ENCODE measurements at places on chromosomes 11 and 22.

DNA sequence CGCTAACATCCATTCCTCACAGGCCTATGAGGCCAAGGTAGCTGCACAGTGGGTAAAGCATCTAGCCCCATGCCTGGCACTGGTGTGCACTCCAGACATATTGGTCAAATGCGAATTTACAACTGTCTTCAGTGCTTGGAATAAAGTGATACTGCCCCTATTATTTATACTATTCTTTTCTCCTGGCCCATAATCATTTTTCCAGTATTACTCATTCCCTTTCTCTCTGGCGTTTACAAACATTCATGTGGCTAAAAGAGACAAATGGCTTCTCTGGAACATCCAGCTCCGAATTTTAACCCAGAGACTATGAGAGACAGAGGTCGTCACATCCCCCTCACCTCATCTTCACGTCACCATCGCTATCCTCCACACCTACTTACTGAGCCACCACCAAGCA is 87.2 kb upstream of the PITPNB start:
- peak; percentile 62 for DNase-seq

GRCh38 chr22:20135265-20135664 is 3.7 kb downstream of the ZDHHC8 start:
- DNase-seq, result no peak

DNA sequence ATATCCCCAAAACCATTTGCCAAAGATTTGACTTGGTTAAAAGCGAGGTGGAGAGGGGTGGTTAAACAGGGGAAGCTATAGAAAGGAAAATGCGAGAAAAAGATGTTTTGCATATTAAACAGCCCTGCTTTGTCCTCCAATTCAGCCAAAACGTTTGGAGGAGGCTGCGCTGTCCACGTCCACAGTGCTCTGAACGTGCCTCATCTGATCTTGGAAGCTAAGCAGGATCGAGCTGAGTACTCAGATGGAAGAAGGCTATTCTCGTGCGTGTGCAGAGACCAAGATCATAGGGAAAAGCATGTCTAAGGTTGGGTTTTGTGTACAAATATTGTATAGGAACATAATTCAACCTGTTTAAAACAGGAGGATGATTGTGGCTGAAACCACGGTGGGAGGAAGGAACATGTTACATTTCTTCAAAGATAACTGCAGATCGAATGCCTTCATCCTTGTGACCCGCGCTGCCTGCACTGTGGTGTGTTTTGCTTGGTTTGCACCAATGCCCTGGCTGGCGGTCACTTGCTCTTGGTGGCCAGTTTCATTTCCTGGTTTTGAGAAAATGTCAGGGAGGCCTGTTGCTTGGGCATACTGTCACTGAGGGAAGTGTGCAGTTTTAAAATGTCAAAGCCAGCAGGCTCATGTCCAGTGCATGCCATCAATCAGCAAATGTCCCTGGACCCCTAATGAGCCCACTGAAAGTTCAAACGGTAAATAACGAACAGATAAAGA is 40.4 kb downstream of the FLI1 start:
- DNase-seq, result no peak

GRCh38 chr11:95269036-95269819 is 38.2 kb upstream of the SESN3 start:
- no peak for DNase-seq

- no peak for DNase-seq
These were observed 554 bp upstream of the NRIP3 start for GRCh38 chr11:9004183-9004926.

GRCh38 chr11:77253690-77254089 is 47.8 kb downstream of the GDPD4 start:
- no peak for DNase-seq

DNA sequence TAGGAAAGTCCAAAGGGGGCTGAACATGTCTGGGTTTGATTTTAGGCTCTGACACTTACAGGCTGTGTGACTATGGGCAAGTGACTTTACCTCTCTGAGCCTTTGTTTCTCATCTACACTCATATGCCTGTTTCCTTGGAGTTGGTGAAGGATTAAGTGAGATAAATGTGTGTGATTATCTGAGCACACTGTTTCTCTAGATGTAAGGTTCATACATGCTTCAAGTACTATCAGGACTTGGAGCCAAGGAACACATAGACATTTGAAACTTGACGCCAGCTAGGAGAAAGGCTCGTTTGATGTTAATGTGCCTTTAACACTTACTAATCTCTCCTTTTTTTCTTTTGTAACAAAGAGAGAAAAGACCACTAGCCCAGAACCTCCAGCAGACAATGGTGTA is 9.7 kb downstream of the CRYBB1 start:
- no peak for DNase-seq

GRCh38 chr11:12029738-12030363 is 21.4 kb upstream of the DKK3 start:
- DNase-seq, result no peak

DNA sequence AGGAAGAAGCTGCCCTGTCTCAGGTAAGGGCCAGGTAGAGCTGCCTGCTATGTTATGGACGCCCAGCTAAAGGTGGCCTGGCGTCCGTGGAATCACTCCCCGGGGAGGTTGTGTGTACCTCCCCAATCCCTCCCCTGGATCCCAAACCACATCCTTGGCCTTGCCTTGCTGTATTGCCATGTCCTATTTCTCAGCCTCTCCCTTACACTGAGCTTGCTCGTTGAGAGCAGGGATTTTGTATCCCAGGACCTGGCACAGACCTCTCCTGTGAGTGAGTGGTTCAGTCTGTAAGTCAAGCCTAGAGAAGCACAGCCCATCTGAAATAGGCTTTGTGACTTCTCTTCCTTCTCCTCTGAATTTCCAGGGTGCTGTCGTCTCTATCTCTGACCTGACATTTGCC is 53.9 kb downstream of the TRAF6 start:
- no peak for DNase-seq

DNA sequence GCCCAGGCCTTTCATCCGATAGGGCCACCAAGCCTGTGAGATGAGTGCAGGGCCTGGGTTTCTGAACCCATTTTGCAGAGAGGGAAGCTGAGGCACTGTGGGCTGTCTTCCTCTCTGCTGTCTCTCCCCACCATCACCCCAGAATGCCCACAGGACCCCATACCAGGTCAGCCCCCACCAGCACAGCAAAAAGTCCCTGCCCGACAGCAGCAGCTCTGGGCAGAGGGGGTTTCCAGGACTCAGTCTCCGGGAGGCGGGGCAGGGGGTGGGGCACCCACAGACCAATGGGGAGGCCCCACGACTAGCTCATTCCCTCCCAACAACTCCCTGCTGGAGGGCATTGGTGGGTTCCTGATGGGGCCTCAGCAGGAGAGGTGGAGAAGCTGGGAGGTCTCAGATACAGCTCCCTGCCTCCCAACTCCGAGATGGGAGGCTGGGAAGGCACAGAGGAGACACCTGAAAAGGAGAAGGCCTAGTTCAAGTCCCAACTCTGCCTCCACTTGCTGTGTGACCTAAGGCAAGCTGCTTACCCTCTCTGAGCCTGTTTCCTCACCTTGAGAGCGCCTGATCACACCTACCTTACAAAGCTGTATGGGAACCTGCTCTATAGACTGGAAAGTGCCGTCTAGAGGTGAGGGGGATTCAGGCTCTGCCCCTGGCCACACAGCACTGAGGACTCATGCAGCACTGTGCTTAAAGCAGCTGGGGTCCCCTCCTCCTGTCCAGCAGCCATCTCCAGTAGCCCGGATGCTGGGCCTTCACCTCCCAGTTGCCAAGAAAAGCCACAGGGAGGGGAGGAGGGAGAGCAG is 3.5 kb downstream of the CBX7 start:
- DNase-seq, result no peak

- no peak for DNase-seq
These were observed 77.0 kb downstream of the ST3GAL4 start for GRCh38 chr11:126432525-126432924.

DNA sequence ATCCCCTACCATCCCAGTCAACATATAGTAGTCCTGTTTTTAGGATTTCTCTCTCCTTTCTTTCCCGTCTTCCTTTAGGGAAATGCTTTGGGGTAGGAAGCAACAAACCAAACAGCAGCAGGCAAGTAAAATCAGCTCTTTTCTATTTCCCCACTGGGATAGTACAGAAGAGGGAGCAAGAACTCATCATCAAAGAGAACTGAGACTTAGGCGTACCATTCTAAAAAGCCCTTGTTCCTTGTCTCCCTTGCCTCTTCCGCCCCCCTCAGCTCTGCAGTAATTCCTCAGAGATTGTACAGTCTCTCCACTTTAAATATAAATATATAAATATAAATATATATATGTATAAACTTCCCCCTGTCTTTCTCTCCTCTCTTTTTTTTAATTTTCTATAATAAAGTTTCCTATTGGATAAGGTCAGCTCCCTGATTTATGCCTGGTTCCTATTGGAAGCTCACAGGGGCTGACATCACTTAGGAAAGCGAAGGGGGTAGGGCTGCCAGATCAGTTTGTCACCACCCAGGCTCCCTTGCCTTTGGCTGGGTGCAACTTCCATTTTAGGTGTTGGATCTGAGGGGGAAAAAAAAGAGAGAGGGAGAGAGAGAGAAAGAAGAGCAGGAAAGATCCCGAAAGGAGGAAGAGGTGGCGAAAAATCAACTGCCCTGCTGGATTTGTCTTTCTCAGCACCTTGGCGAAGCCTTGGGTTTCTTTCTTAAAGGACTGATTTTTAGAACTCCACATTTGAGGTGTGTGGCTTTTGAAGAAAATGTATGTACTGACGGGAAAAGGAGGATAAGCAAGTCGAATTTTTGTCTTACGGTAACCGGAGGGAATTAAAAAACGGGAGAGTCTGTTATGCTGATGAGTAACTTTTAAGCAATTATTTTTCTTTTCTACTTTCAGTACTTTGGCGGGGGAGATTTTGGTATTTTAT is at the start of gene CTNND1:
CTNND1 (plus strand) TSS at position 502 of the 934 bp plus-strand sequence. CDS start 29,677 bp downstream, outside the sequence.
- peak; percentile 96 for DNase-seq

- no peak for DNase-seq
These were observed 74.5 kb downstream of the NCAM1 start for GRCh38 chr11:113035708-113036107.

GRCh38 chr11:72812604-72812966 is 1.6 kb upstream of the ATG16L2 start:
- DNase-seq, result no peak

- DNase-seq, result no peak
These were observed at the start of gene KRTAP5-10 for GRCh38 chr11:71565263-71565662. TSS of gene KRTAP5-10 (plus strand) at chr11:71565563. CDS start at chr11:71565588, 25 bp downstream.

DNA sequence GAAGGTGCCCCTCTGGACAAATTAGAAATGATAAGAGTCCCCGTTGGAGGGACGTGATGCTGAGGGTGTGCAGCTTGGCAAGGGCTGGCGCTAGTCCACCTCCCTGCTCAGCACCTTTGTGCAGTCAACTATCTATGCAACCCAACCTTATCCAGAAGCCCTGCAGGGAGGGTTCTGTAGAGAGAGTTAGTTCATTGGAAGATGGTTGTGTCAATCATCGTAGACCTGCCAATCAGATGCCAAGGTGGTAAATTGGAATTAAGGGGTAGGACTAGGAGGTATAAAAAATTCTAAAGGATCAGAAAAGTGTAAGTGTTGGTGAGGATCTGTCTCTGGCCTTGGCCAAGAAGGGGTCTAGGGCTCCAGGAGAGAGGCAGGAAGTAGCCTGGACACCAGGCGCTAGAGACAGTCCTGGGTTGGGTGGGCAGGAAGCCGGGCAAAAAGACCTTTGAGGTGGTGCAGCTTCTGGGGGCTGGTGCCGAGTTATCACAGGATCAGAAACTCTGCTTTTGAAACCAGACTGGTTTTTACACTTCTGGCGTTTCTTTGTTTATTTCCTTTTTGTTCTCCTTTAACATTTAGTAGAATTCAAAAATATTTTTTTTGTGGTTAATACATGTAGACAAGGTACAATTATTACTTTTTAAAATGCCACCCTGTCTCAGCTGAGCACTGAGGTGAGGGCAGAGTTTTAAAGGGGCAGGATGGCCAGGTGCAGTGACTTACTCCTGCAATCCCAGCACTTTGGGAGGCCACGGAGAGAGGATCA is 1.6 kb downstream of the C1QTNF6 start:
- peak; percentile 82 for DNase-seq

GRCh38 chr11:4713241-4713640 is 8.7 kb downstream of the MMP26 start:
- DNase-seq, result no peak

GRCh38 chr11:34719303-34719848 is 98.5 kb downstream of the EHF start:
- DNase-seq, result no peak

GRCh38 chr11:40139536-40139935 is 1319.9 kb downstream of the LRRC4C start:
- no peak for DNase-seq

GRCh38 chr11:36341915-36342314 is 45.8 kb downstream of the PRR5L start:
- no peak for DNase-seq

- peak; percentile 65 for DNase-seq
These were observed 25.5 kb upstream of the GRK2 start for GRCh38 chr11:67240576-67241389.

DNA sequence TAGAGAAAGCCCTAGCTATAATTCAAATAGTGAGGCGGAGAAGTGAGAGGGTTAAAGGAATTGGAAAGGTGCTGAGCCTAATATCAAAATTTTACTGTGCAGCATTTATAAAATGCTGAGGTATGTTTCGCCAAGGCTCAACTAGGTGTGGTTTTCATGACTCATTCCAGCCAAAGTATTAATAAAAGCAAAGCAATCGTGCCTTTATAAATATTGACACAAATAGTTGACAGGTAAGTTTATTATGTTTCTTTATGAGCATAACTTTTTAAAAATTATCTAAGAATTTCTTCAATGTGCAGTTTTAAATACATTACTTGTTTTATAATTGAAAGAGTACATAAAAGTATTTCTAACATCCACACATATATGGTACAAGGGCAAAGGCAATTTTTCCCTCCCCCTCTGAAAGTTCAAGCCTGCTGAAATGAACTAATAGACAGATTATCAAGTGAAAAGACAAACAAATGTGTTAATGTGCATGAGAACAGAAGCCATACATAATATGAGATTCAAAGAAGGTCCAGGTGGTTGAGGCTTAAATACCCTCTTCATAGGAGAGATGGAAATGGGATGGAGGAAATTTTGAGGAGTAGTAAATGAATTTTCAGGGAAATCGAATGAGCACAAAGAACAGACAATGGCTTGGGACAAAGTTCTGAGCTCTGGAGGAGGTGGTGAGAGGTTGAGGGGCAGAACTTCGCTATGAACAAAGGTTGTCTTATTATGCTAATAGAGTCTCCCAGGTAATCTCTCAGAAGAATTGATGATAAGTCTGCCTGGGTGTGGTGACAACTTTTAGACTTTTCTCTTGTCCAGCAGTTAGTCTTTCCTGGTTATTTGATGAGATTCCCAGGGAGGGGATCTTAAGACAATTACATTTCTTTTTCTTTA is 326.5 kb downstream of the BUD13 start:
- no peak for DNase-seq

- no peak for DNase-seq
These were observed 31.5 kb downstream of the PTPRJ start for GRCh38 chr11:48011798-48012391.

- no peak for DNase-seq
These were observed 8.1 kb downstream of the JRKL start for GRCh38 chr11:96397863-96398262.

All from AG08396 (cell line).